ENCODE measurements at places on chromosomes 16 and 17.
A peak's percentile ranks its signal among the peaks of the same experiment; 100 is the strongest.

- DNase-seq: no peak
These were observed 502 bp downstream of the SMPD3 start for GRCh38 chr16:68447653-68448359.

- no peak for DNase-seq
These were observed 51.3 kb downstream of the CCDC42 start for GRCh38 chr17:8693328-8693727.

GRCh38 chr17:77409282-77410161, 268.8 kb downstream of the SEC14L1 start:
- no peak for DNase-seq

DNA sequence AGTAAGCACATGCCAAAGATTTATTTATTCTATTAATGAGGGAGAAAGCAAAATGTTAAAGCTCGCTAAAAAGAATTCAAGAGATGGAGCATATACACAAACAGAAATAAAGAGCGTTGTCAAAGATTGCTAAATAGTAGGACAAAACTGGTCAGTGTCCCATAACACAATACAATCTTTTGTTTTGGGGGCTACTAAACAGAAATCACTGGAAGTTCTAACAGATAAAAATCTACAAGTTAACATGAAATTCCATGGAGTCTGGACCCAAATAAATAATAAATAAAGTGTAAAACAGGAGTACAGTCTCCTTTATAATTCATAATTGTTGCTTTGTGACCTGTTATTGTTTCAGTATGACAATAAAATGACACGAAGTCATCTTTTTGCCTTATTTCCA, 115.2 kb upstream of the CNTNAP4 start:
- no peak for DNase-seq

GRCh38 chr16:27838536-27839175, 224.9 kb downstream of the GSG1L start:
- no peak for DNase-seq

DNA sequence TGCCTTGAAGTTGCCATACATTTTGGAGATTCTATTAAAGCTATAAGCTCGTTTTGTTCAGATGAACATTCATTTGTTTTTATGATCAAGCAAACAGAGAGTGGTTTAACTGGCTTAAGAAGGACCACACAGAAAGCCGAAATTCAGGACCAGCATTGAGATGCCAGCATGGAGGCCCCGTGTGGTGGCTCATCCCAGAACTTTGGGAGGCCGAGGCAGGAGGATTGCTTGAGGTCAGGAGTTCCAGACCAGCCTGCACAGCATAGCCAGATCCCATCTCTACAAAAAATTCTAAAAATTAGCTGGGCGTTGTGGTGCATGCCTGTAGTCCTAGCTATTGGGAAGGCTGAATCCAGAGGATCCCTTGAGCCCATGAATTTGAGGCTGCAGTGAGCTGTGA, 45.9 kb upstream of the KIFC3 start:
- DNase-seq: no peak

DNA sequence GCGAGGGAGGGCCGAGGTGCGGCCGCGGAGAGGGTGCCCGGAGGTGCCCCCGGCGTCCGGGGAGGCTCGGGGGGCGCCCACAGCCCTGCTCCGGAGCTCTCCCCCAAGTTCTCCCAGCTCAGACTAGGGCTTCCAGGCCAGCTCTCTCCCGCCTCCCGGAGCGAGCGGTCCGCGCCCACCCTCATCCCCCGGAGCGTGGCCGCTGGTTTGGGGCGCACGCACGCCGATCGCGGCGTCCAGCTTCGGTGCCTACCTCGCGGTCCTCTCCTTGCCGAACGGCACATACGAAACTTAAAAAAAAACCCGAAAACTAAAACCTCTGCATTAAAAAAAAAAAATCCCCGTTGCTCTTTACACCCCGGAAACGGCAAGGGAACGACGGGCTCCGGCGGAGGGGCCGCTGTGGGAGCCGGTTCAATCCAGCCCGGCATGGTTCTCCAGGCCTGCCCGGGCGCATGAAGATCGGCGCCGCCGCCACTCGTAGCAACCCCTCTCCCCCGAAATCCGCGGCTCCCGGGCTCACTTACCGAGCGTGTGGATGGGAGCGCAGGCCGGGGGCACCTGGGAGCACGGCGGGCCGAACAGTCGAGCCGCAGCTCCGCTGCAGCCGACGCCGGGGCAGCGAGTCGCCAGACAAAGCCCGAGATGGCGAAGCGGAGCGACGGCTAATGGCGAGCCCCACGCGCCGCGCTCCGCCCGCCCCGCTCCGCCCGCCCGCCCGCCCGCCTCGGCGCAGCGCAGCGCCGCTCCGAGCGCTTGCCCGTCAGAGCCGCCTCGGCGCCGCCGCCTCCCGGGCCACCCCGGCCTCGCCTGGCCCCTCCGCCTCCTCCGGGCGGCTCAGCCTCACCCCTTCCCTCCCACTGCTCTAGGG, 973 bp upstream of the UBTF start:
- no peak for DNase-seq

DNA sequence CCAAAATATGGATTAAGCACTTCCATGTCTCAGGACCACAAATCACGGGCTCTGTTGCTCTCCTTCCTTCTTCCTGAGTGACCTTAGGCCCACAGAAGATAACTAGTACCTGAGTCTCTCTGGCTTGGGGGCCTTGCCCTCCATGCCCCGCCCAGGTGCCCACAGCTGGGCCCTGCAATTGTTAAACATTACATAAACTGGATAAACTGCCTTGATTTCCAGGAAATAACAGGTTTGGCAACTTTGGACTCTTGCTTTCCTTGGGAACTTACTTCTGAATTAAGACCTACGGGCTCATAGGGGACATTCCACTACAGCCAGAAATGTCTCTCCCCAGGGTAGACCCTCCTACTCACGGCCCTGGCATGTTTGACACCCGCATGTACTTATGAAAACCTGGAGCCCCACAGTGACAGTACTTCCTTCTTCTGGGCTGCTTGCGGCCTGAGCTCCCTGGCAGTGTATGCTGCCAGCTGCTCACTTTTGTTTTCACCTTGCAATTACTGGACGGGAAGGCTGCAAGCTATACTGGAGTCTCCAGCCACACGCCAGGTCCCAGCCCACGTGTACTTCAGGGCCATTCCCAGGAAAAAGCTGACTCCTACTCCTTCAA, 2.3 kb upstream of the UBALD2 start:
- no peak for DNase-seq

GRCh38 chr17:18261146-18261515, 669 bp downstream of the MIEF2 start:
- no peak for DNase-seq

DNA sequence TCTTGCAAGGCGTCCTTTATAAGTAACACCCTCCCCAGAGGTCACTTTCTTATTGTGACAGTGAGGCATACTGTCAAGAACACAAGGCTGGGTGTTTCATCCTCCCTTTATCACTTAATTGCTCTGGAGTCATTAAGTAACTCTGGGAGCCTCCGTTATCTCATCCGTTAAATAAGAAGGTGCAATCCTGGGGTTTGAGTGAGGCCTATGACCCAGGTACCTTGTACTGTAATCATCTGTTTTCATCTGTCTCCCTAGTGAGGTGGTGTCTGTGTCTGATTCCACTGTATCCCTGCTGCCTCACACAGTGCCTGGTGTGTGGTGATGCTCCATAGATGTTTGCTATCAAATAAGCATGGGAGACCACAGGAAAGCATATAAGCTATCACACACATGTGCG, 17.7 kb downstream of the TNS4 start:
- no peak for DNase-seq

- no peak for DNase-seq
These were observed 28.8 kb downstream of the GINS2 start for GRCh38 chr16:85659805-85660511.

DNA sequence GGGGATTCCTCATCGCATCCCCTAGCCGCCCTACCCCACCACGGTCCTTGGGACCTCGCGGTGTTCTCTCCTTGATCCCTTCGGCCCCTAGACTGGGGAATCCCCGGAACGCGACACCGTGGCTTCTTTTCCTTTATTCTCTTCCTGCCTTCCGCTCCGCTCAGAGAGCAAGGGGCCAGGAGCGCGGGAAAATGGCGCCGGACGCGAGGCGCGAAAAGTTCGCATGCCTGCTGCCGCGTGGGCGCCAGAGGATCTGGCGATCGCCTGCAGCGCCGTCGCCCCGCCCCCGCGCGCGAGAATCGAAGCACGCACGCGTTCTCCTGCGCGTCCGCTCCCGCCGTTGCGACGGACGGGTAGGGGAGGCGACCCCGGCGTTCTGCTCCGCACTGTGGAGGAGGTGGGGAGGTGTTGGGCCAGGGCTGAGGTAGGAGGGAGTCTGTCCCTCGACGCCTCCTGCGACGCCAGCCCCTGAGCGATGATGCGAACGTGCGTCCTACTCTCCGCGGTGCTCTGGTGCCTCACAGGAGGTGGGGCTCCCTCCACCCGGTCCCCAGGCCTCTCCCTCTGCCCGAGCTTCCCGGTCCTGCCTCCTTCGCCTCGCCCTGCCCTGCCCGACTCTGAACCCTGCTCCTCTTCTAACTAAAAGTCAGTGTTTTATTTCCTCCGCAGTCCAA, at the start of gene ZPBP2:
Gene ZPBP2 (plus strand): TSS at position 323 of the 674 bp plus-strand sequence. CDS start 153 bp downstream, at position 476.
- DNase-seq: no peak

GRCh38 chr17:5203178-5203907, 11.7 kb upstream of the ZNF594 start:
- DNase-seq: no peak

DNA sequence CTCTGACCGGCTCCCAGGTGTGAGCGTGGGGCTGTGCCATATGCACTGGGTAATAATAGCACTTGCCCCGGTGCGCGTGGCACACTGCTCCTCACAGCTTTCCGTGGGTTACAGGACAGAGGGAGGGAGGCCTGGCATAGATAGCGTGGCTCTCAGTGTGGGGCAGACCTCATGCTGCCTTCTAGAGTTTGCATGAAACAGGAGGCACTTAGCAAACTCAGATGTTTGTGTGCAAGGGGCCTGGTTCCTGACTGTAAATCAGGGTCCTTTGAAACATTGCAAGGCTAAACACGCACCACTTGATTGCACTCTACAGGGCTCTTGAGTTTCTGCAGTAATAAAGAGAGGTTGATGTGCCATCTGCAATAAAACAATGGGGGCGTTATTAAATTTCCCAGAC, 101.7 kb downstream of the RPTOR start:
- DNase-seq: no peak

DNA sequence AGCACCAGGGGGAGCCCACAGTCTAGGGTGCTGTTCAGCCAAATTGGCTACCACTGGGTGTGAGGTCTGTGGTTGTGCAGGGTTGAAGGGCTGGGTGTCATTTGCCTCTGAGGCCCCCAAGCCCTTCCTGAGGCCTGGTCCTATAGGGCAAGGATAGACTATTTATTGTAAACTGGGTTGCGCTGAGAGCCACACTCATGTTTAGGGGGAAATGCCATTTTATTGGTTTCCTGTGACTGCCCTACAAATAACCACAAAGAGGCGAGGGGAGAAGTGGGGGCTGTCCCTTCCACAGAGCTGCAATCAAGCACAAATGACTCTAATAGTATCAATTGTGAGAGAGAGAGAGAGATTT, 3.6 kb upstream of the ZCCHC14 start:
- DNase-seq: no peak

DNA sequence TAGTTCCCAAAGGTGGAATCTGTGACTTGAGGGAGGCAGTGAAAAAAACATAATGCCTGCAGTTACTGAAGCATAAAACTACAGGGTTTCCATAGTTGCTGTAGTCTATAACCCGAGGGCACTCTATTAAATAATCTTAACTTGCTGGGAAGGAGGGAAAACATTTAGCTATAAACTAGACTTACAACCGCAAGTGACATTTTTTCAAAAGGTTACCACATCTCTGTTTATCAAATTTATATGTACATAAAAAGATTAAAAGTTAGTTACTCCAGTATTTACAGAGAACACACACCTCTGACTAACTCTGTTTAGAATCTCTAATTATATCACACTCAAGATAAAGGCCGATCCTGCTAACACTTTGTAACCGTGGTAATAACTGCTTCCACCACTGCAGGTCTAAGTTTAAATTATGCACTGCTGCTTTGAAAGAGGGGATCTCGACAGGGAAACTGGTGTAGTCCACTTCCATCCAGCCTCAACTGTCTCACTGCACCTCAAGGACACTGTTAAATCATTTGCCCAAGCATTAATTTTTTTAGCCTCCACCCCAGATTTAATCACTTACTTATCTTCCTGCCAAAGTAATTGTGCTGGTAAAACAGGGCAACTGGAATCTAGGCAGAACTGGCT, 14.6 kb downstream of the KCNJ16 start:
- DNase-seq: no peak

- DNase-seq: no peak
These were observed 45.2 kb downstream of the N4BP1 start for GRCh38 chr16:48564544-48565444.

DNA sequence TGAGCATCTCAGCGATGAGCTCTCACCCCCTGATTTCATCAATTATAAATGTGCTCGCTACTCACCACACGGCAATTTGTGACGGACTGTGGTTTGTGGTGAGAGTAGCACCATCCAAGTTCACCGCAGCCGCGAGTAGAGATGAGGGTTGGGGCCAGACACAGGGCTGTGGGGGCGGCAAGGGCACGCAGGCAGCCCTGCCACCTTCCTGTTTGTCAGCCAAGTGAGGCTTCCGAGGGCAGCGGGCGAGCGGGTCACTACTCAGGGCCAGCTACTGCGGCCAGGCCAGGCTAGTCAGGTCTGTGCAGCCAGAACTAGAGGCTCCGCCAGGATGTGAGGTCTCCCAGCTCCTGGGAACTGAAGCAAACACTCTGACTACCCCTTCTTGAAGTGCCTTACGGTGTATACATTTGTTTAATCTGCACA, 39.6 kb upstream of the MEOX1 start:
- DNase-seq: peak; percentile 19

DNA sequence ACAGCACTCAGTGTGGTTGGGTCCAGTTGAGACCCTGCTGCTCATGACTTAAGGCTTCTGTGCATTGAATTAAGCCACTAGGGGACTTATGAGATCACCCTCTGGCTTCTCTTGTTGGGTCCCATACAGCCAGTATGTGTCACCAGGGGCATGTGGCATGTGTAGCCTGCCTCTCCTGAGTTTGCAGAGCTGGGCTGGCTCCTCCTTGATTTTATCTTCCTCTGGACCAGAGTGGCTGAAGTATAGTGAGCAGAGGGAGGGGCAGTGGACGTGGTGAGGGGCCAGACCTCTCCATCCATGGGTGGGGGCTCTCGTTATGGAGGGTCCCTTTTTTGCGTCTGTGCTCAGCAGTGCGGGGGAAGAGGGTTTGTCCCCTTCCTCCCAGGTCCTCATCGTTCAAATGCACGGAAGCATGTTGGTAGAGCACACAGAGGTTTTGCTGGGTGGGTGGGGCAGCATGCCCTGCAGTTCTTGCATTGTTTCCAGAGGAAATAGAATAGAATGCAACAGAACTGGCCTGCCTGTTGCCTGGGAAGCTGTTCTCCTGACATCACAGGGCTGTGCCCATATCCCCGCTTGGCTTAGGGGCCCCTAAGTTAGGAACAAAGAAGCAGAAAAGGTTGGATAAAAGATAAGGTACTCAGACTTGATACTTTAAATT, 77.4 kb downstream of the SPECC1 start:
- no peak for DNase-seq

- DNase-seq: no peak
These were observed 20.2 kb upstream of the ENDOV start for GRCh38 chr17:80394629-80395216.

GRCh38 chr16:19502395-19503131, 19.3 kb downstream of the GDE1 start:
- peak; percentile 32 for DNase-seq

- DNase-seq: no peak
These were observed 64.5 kb downstream of the SRCIN1 start for GRCh38 chr17:38541281-38541680.
